ENCODE measurements at places on chromosomes 7 and 10. TPM values are rescaled to one million over a fixed set of nuclear protein-coding genes. Genes with fewer than 3 reads are reported as not detected.

Gene IPMK
- total RNA-seq: 9.4 TPM

Gene NUPR2
- not detected for total RNA-seq

Gene NCF1
- total RNA-seq: not detected

Gene TRIM50
- 0.24 TPM for total RNA-seq

Gene LZTS2
- total RNA-seq: 75.5 TPM

Gene CALY
- total RNA-seq: 1.3 TPM

- no peaks in the 10 kb centered on the region for H3K27me3 ChIP-seq
- H3K4me1 ChIP-seq: no peaks in the 10 kb centered on the region
- H3K36me3 ChIP-seq: no peaks in the 10 kb centered on the region
Observed at GRCh38 chr10:1297566-1298301, 241.5 kb downstream of the WDR37 start.

GRCh38 chr7:149850007-149850594, 11.9 kb downstream of the ZNF862 start:
- peaks cover 13% of the 10 kb centered on the region for H3K4me1 ChIP-seq
- DNase-seq: peak; percentile 55
- no peaks in the 10 kb centered on the region for H3K27me3 ChIP-seq
- H3K27ac ChIP-seq: no peak overlapping the region
- H3K4me3 ChIP-seq: no peak overlapping the region

DNA sequence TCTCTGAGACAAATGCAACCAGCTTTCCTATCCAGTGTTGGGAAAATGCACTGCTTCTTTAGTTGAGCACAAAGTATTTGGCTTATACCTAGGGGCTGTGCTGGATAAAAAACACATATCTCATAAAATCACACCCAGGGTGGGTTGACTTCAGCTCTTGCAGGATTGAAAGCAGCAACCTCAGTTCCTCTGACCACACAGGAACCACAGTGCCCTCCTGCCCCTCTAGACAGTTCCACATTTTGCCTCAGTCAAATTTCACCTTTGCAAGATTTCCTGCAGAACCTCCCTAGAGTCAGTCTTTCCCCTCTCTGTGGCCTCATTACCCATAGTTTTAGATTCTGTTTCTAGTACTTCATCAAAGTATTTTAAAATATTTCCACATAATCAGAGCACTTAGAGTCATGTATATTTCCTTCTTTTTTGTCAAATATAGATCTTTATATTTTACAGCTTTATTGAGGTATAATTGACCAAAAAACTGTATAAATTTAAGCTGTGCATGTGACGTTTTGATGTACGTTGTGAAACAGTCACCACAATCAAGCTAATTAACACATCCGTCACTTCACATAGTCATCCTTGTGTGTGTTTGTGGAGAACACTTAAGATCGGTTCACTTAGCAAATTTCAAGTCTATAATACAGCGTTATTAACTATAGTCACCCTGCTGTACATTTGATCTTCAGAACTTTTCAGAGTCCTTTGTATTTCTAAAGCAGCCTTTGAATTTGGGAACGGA, 37.0 kb upstream of the EGR2 start:
- no peak overlapping the region for H3K27ac ChIP-seq
- DNase-seq: no peak
- no peaks in the 10 kb centered on the region for H3K27me3 ChIP-seq
- H3K4me1 ChIP-seq: no peaks in the 10 kb centered on the region
- H3K4me3 ChIP-seq: no peak overlapping the region
- H3K36me3 ChIP-seq: no peaks in the 10 kb centered on the region

DNA sequence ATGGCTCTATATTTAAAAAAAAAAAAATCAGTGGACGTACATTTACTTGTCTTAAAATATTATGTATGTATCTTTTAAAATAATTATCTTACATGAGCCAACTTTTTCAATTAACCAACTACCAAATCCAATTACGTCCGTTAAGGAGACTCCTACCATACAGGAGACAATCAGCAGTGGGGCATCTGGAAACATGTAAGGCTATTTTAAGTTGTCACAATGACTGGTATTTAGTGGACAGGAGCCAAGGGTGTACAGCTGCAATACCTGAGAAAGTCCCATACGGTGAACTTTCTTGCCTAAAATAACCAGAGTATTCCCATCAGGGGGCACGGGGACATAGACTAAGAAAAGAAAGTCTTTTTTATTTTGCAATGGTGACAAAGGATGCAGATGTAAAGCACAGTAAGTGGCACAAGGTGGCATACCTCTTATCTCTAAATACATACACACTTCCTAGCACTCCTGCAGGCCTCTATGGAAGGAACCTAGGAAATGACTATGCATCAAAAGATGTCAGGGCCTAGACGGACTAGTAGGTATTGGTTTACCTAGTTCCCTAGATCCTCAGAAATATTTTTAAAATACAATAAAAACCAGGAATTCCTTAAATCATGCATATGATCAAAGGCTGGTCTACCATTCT, 16.0 kb upstream of the TLL2 start:
- H3K36me3 ChIP-seq: peaks cover 92% of the 10 kb centered on the region
- no peak overlapping the region for H3K4me3 ChIP-seq
- DNase-seq: no peak

DNA sequence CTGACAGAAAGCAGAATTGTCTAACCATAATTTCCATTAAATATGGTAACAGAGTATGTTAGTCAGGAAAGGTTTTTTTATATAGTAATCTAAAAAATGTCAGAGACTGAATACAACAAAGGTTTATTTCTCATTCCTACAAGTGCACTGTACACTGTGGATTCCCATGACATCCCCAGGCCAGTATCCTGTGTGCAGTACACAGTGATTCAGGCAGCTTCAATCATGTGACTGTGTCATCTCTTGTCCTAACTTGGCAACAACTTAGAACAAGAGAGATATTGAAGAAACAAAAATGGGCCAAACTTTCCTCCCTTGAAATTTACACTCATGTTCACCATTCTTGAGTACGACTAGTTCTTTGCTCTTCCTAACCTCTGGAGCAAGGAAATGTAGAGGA, 189.8 kb upstream of the SEMA3A start:
- H3K27me3 ChIP-seq: no peaks in the 10 kb centered on the region
- H3K4me3 ChIP-seq: no peak overlapping the region
- H3K36me3 ChIP-seq: no peaks in the 10 kb centered on the region
- H3K4me1 ChIP-seq: no peaks in the 10 kb centered on the region

GRCh38 chr10:118911363-118911762, 118.2 kb upstream of the NANOS1 start:
- H3K27me3 ChIP-seq: no peaks in the 10 kb centered on the region
- no peak overlapping the region for H3K27ac ChIP-seq
- no peaks in the 10 kb centered on the region for H3K36me3 ChIP-seq
- no peak overlapping the region for H3K4me3 ChIP-seq

DNA sequence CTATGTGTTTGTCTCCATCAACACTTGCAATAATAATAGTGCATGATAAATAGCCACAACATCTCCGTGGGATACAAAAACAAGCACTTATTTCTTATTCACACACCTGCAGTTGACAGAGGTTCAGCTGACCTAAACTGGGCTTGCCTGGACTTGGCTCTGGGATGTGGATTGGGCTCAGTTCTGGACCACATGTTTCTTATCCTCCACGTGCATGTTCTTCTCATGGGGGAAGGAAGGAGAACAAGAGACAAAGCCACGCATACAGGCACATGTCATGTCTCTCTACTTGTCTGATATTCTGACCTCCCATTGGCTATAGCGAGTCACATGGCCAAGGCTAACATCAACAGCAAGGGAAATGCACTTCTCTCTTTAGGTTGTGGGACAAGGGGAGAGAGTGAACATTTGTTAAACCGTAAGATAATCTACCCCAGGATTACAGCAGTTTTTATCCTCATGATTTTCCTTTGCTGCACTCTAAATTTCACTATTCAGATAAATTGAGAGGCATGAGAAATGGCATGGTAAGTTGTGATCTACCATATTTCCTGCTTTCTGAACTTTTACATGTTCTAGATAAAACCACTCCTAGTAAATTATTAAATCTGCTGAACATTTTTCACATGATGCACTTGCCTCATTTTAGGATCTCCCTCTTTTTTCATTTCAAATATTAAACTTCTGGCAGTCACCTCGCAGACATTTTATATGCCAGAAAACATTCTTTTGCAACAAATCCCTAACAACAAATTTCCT, 33.7 kb downstream of the CFAP58 start:
- no peaks in the 10 kb centered on the region for H3K27me3 ChIP-seq
- H3K36me3 ChIP-seq: no peaks in the 10 kb centered on the region
- DNase-seq: no peak
- no peak overlapping the region for H3K27ac ChIP-seq
- H3K4me1 ChIP-seq: peaks cover 5% of the 10 kb centered on the region

DNA sequence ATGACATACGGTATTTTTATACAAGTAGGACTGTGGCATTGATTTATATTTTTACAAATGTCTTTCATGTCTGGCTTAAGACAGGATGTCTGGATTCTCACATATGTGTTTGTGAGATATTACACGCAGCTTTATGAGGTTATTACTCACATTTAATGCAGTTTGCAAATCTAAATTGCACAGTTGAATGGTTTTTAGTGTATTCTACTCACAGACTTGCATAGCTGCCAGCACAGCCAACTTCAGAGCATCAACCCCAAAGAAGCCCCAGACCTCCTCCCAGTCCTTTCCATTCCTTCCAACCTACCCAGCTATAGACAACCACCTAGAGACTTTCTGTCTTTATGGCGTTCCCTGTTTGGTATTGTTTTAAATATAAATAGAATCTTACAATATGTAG, 193.8 kb upstream of the SHH start:
- no peaks in the 10 kb centered on the region for H3K36me3 ChIP-seq
- H3K4me1 ChIP-seq: no peaks in the 10 kb centered on the region
- H3K27ac ChIP-seq: no peak overlapping the region

DNA sequence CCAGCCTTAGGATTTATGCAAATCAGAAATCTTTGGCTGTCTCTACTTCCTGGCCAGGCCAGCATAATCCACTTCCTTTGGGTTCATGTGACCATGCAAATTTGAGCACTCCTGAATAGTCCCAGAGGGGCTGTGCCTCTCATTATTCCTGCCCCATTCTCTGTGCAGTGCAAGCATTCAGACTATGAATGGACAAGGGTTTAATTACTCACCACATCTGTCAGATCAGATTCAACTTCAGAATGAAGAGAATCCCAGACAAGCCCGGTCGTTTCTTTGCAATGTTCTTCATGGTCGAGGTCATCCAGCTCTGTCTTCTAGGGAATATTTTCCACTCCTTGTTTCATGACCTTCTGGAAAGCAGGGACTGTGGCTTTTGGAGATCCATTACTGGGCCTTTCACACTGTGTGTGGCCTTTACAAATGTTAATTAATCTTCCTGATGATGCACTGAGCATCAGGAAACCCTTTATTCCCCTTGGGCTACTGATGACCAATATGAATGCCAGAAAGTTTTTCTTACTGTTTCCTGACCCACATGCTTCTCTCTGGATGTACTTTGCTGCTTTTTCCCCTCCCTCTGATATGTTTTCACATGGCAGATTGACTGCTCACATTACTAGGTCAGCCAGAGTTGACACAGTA, 217.6 kb upstream of the TCF7L2 start:
- H3K36me3 ChIP-seq: no peaks in the 10 kb centered on the region
- no peaks in the 10 kb centered on the region for H3K27me3 ChIP-seq
- H3K27ac ChIP-seq: peak overlapping the region; percentile 47
- DNase-seq: no peak
- H3K4me1 ChIP-seq: peaks cover 17% of the 10 kb centered on the region
- H3K4me3 ChIP-seq: no peak overlapping the region

DNA sequence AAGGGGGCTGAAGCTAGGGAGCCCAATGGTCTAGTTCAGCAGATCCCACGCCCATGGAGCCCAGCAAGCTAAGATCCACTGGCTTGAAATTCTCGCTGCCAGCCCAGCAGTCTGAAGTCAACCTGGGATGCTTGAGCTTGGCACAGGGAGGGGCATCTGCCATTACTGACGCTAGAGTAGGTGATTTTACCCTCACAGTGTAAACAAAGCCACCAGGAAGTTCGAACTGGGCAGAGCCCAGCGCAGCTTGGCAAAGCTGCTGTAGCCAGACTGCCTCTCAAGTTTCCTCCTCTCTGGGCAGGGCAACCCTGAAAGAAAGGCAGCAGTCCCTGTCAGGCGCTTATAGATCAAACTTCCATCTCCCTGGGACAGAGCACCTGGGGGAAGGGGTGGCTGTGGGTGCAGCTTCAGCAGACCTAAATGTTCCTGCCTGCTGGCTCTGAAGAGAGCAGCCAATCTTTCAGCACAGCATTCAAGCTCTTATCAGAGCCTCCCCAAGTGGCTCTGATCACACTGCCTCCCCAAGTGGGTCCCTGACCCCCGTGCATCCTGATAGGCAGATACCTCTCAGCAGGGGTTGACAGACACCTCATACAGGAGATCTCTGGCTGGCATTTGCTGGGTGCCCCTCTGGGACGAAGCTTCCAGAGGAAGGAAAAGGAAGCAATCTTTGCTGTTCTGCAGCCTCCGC, 167.8 kb downstream of the CCDC71L start:
- DNase-seq: no peak
- no peak overlapping the region for H3K4me3 ChIP-seq
- peaks cover 4% of the 10 kb centered on the region for H3K4me1 ChIP-seq
- no peaks in the 10 kb centered on the region for H3K27me3 ChIP-seq

DNA sequence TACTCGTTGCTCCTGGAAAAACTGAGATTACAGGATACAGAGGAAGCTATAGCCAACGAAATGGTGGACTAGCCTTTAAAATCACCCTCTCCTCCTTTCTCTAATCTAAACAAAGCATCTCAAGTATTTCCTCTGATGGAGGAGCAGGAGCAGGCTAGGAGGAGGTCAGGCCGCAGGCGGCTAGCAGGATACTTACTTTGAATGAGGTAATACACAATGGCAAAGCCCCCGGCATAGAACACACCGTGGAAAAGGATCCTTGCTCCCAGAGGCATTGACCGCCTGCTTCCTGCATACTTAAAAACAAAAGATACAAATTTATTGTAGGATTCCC, 64.4 kb downstream of the STK17A start:
- H3K27ac ChIP-seq: peak overlapping the region; percentile 95
- DNase-seq: peak; percentile 85
- no peak overlapping the region for H3K4me3 ChIP-seq
- H3K27me3 ChIP-seq: no peaks in the 10 kb centered on the region
- peaks cover 7% of the 10 kb centered on the region for H3K4me1 ChIP-seq
- H3K36me3 ChIP-seq: peaks cover 31% of the 10 kb centered on the region

DNA sequence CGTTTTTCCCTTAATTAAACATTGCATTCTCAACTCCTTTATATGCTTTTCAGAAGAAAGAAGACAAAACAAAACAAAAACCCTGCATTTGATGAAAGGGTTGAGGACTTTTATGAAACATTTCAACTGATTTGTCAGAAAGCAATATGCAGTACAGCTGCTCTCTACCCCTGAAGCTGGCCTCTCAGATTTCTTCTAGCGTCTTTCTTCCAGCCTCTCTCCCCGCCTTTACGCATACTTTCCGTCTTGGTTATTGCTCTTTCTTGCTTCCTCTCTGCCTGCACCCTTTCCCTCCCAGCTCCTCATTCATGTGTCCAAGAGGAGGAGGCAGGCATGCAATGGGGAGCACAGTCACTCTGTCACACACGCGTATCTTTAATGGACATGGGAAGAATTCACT, 91.0 kb upstream of the COL1A2 start:
- no peak for DNase-seq
- H3K4me1 ChIP-seq: peaks cover 22% of the 10 kb centered on the region
- H3K4me3 ChIP-seq: no peak overlapping the region

DNA sequence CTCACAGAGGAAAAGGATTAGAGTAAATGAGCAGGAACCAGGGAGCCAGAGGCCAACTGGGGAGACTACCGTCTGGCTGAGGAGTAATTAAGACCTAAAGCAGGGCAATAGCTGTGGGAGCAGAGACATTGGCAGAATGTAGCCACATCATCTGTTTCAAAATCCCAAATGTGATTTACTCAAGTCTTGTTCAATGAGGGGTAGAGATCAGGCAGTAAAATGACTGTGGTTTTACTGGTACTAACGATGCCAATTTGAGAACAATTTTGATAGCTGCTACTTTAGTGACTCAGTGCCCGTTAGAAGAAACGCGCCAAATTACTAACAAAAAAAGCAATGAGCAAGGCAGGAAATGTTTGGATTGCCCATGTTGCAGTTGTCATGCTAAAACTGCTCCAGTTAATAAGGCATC, 12.7 kb upstream of the MIOS start:
- H3K36me3 ChIP-seq: no peaks in the 10 kb centered on the region
- H3K4me1 ChIP-seq: no peaks in the 10 kb centered on the region
- DNase-seq: no peak
- no peak overlapping the region for H3K27ac ChIP-seq
